ENCODE measurements at places on chromosomes 2 and 18.

DNA sequence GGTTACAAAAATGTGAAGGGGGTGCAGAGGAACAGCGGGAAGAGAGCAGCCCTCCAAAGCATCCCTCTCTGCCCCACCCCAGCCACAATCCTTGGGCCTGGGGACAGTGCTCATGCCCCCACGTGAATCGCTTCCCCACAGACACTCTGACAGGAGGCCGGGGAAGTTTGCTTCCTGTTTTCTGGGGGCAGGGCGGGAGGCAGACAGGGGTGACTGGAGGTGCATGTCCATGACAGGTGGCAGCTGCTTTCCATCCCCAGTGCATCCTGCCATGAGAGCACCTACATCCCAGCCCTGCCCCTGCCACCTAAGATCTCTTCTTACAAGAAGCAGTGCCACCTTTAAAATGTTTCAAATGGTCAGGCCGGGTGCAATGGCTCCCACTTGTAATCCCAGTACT lies 47.2 kb upstream of the UBE2F start:
- DNase-seq, result no peak

DNA sequence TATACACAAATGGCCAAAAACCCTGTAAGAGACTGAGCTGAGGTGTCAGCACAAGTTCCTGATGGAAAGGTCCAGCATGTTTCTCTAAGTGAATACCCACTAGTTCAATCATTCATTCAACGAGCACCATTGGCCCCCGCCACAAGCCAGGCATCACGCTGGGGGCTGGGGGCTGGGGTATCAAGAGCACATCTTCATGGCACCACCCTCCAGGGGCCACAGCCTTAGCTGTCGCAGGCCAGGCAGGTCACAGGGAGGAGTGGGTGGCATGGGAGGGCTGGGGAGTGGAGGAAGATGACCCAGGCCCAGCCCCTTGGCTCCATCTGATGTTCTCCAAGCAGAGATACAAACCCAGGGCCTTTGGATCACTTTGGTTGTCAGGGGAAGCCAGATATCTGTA lies 97.9 kb downstream of the ACKR3 start:
- no peak for DNase-seq

GRCh38 chr2:203650860-203651613 lies 55.4 kb upstream of the CD28 start:
- no peak for DNase-seq

- no peak for DNase-seq
Observed at GRCh38 chr2:151619337-151619989, 114.8 kb downstream of the NEB start.

DNA sequence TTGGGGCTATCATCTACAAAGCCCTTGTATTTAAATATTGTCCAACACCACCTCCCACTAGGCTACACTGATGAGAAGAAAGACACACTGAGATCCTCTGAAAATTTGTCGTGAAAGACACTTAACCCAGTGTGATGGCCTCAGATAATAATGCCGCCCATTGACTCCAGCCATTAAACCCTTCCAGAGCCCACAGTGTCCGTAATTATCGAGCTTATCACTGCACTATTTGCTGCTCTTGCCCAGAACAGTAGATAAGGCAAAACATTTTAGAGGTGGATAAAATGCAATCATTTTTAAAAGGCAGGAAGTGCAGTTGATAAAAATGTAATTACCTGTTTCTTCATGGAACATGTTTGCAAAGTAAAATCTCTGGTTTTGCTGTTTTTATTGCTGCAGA lies 121.3 kb upstream of the DDX18 start:
- no peak for DNase-seq

GRCh38 chr2:124804014-124804940 lies 779.2 kb downstream of the CNTNAP5 start:
- no peak for DNase-seq

DNA sequence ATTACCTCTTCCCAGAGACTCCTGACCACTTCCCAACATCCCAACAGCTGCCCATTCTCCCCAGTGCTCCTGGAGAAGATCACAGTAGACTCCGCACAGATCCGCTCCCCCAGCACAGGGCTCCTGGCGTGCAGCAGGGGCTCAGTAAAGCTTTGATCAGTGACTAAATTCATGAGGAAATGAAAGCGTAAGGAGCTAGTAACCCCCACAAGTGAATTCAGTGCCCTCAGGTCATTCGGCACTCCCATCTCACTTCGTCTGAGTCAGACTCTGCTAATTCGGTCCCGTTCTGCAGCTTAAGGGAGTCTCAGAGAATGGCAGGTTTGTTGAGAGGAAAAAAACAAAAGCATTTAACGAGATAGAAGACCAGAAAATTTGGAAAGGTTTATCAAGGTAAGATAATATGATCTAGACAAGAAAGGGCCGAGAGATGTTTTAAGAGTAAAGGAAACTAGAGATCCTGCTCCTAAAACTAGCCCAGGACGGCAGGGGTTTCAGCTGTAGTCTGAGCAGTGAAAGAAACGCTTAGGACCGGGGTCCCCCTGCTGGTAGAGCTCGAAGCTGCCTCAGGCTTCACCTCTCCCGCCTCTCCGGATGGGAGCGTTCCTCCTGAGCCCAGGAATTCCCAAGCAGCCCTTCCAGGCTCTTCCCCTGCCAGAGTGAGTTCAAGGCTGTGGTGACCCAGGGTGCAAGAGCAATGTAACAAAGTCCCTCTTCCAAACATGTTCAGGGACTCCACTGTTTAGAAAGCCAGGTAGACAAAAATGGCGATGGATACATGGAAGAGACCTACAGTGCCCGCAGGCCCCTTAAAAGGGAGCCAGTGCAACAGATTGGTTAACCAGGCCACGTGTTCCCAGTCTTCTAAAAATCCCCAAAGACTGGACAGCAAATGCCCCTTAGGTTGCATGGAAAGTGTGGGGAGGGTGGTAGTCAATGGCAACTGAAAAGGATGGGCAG lies 127.3 kb downstream of the DNER start:
- peak; percentile 78 for DNase-seq
